ENCODE measurements at places on chromosomes 1 and 21.
A peak's percentile ranks its signal among the peaks of the same experiment; 100 is the strongest.

- no peak for DNase-seq
Observed at GRCh38 chr1:37342736-37343135, 131.6 kb upstream of the ZC3H12A start.

DNA sequence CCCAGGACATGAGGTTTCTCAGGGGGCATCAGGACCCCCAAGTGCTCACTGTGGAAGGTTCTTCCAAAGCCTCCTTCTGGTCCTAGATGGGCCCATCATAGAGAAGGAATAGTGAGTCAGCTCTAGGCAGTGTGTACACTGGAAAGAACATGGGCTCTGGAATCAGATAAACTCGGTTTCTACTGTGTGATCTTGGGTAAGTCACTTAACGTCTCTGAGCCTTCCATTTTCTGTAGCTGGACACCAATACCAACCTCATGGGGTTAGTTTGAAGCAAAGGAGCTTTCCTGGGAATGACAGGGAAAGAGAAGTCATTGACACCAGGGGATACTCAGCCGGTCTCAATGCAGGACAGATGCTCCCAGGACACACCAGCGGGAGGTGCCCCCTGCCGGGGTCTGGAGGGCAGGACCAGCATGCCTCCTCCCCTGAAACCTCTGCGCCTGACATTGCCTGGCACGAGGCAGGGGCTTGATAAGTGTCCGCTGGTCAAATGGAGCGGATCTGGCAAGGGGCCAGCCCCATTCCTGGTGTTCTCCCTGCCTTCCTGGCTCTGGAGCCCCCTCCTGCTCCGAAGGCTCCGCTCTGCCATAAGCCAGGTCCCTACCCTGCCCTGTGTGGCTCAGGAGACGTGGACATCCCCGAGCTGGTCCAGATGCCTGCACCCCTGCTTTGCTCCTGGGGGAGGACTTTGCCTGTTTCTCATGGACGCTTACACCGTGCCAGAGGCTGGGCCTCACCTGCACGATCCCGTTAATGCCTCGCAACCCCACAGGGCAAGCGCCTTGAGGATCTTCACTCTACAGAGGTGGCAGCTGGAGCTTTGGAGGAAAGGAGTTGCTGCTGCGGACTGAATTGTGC lies 52.8 kb downstream of the EDN2 start:
- DNase-seq, result no peak

DNA sequence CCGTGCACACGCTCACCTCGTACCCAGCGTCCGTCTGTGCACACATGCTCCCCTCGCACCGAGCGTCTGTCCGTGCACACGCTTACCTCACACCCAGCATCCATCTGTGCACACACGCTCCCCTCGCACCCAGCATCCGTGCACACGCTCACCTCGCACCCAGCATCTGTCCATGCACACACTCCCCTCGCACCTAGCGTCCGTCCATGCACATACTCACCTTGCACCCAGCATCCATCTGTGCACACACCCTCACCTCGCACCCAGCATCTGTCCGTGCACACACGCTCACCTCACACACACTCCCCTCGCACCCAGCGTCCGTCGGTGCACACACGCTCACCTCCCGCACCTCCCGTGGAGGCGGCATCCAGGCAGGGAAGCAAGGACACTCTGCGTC lies 24.4 kb upstream of the COL18A1 start:
- no peak for DNase-seq

GRCh38 chr1:13763222-13763621 lies 63.2 kb downstream of the PRDM2 start:
- DNase-seq, result no peak

GRCh38 chr1:46580140-46580903 lies 23.7 kb downstream of the MKNK1 start:
- no peak for DNase-seq

GRCh38 chr1:99228153-99228552 lies 36.1 kb upstream of the PLPPR4 start:
- DNase-seq, result no peak

DNA sequence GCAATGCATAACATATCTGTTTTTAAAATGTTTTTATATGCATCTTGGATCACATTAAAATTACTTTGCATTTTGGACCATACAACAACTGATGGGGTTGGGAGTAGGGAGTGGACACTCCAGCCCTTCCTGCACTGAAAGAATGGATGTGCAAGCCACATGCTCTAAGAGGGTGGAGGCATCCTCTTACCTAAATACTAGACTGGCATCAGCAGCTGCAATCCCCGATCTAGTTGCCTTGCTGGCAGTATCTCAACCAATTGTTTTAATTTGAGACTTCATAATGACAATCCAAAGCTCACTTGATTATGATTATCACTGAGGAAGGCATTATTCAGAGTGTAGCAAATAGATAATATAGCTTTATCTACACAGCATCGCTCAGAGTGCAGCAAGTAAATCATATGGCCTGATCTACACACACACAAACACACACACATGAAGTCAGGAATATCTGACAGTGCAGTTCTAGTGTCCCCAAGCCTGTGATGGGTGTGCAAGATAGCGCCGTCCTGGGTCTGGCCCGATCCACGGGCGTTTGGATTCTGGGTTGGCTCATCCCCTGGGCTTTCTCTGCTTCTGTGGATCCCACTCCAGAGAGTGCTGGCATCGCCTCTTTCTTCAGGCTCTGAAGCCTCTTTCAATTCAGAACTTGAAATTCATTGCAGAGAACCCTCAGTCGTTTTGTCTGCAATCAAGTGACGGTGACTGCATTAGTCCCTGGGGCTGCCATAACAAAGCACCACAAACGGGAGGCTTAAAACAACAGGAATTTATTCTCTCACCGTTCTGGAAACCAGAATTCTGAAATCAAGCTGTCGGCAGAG lies 181.3 kb downstream of the ETS2 start:
- DNase-seq, result no peak

GRCh38 chr21:45299864-45300785 lies 12.4 kb upstream of the POFUT2 start:
- no peak for DNase-seq

DNA sequence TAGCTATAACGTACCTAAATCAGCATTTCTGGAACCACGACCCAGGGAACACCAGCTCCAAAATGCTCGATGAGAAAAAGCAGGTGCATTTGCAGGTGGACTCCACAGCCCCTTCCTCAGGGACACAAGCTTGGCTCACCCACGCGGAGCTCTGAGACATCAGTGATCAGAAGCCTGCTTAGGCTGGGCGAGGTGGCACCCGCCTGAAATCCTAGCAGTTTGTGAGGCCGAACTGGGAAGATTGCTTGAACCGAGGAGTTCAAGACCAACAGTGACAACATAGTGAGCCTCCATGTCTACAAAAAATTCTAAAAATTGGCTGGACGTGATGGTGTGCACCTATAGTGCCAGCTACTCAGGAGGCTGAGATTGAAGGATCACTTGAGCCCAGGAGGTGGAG lies 2.5 kb upstream of the TSPEAR start:
- DNase-seq, result no peak

- no peak for DNase-seq
Observed at GRCh38 chr1:7221826-7222694, 436.8 kb downstream of the CAMTA1 start.

GRCh38 chr1:83077411-83077810 lies 921.5 kb downstream of the TTLL7 start:
- DNase-seq, result no peak

- no peak for DNase-seq
Observed at GRCh38 chr1:218294546-218294945, 9.5 kb downstream of the RRP15 start.

- no peak for DNase-seq
Observed at GRCh38 chr1:221993444-221993948, 251.6 kb upstream of the DUSP10 start.

- no peak for DNase-seq
Observed at GRCh38 chr21:42203936-42204335, 15.0 kb upstream of the ABCG1 start.

DNA sequence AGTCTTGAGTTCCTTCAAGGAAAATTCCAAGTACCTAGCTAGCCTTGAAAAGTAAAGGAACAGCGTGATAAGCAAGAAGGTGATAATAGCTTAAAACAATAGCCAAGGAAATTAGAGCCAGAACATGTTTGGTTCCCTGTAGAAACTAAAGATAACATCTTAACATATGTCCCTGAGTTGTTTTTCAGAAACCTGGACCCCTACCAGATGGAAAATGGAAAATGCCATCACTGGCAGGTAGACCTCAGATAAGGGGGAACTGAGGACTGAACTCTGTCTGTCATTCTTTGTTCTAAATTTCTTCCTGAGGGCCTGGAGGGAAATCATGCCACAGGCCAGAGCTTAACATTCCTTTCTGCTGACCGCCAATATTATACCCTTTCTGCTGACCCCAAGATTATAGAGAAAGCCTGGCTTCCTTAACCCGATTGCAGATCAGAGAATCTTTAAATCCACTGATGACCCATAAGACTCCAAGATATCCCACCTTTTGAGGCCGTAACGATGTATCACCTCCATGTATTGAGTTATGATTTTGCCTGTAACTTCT lies 23.4 kb downstream of the CNIH3 start:
- no peak for DNase-seq

DNA sequence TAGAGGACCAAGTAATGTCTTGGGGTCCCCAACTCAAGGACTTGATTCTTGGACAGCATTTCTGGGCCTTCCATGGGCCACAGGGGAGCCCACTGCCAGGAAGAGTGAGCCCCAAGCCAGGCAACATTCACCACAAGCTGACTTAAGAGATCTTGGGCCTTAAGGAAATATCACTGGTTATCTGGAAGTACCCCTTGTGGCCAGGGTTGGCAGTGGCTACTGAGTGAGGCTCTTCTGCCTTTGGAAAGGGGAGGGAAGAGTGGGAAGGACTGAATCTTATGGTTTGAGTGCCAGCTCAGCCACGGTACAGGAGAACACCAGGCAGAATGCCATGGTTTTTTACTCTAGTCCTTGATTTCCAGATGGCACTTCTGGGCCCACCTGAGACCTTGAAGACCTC lies 228.9 kb upstream of the RGS18 start:
- no peak for DNase-seq

DNA sequence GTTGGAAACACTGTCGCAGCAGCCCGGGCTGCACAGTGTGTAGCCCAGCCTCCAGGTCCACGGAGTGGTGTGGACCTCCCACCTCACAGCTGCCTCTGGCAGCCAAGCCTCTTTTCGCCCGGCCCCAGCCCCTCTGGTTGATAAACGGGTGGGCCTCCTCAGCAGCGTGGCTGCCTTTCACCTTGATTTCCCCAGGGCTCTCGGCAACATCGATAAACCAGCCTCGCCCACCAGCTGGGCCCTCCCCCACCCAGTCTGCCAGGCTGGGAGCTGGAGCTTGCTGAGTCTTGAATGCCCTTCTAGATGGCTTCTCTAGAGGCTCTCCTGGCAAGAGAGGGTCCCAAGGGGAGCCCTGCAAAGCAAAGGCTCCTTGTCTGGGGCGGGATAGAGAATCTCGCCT lies 31.0 kb upstream of the LHX4 start:
- no peak for DNase-seq

DNA sequence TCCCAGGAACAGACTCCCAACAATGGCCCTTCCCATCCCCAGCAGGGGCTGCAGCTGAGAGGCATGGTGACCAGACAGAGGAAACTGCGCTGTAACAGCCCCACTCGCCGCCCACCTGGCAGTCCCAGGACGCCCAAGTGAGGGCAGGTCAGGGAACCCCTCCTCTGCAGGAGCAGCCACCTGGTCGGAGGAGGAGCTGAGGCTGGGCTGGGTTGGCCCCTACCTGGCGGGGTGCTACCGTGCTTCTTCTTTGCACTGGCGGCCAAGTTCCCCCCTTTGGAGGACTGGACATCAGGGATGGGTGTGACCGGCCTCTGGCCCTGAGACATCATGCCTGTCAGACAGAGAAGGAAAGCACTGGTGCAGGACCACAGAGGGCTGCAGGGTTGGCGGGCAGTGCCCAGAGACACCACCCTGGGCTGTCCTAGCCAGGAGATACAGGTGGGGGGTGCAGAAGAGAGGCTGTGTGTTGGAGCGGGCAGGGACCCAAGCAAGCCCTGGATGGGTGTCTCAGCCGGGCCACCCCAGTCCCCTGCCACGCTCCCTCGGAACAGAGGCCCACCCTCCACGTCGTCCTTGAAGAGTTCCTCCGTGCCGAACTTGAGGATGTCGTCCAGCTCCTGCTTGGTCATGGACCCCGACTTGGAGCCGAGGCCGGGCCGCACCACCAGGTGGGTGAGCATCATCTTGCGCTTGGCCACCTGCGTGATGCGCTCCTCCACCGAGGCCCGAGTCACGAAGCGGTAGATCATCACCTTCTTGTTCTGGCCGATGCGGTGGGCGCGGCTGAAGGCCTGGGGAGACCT lies 51.6 kb downstream of the CHD5 start:
- DNase-seq, result no peak

- no peak for DNase-seq
Observed at GRCh38 chr21:45510466-45510955, 31.7 kb downstream of the SLC19A1 start.

DNA sequence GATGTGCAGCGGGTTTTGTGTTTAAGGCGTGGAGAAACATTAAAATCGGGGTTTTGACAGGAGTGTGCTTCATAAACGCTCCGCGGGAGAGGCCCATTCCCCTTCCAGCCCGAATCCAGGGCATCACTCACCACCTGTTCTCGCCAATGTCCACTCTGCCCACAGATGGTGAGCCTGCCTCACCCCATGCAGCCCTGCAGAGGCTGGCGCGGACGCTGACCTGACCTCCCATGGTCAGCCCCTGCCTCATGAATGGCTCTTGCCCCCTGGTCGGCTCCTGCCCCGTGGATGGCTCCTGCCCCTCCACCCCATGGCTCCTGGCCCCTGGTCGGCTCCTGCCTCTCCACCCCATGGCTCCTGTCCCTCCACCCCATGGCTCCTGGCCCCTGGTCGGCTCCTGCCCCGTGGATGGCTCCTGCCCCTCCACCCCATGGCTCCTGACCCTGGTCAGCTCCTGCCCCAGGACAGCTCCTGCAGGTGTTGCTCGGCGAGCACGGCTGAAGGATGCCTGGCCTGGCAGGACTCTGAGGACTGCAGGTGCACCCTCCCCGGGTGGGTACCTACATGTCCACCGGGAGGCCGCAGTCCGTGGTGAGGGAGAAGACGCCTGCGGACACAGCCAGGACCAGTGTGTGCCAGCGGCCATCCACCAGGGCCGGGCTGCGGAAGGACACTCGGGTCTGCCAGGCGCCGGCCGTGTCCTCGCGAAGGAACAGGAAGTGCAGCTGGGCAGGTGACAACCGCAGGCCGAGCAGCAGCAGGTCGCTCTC lies 6.7 kb downstream of the KRTAP10-1 start:
- no peak for DNase-seq

GRCh38 chr1:102776071-102776470 lies 332.3 kb downstream of the COL11A1 start:
- DNase-seq, result peak; percentile 47

GRCh38 chr1:69121723-69122122 lies 446.0 kb upstream of the LRRC7 start:
- no peak for DNase-seq

GRCh38 chr1:170461762-170462384 lies 70.1 kb upstream of the GORAB start:
- no peak for DNase-seq

- DNase-seq, result no peak
Observed at GRCh38 chr1:2132222-2133038, 62.1 kb downstream of the FAAP20 start.

GRCh38 chr1:166170726-166171125 lies 3.9 kb upstream of the FAM78B start:
- DNase-seq, result no peak

GRCh38 chr1:64320922-64321614 lies 117.6 kb downstream of the UBE2U start:
- no peak for DNase-seq

- peak; percentile 29 for DNase-seq
Observed at GRCh38 chr1:48889082-48889481, 112.4 kb upstream of the BEND5 start.

- DNase-seq, result no peak
Observed at GRCh38 chr1:205379056-205379455, 22.3 kb upstream of the KLHDC8A start.
